ENCODE measurements at places on chromosomes 2 and 18. TPM values are rescaled to one million over a fixed set of nuclear protein-coding genes. Genes with fewer than 3 reads are reported as not detected.

Gene GKN1
- total RNA-seq: not detected

Gene FAM110C
- total RNA-seq: 0.17 TPM

Gene LYPD6
- 13.7 TPM for total RNA-seq

Gene EVA1A
- 25.4 TPM for total RNA-seq

Gene LYPD1
- total RNA-seq: not detected

Gene PKDCC
- 6.3 TPM for total RNA-seq

Gene EPB41L3
- total RNA-seq: 49.1 TPM
